ENCODE measurements at places on chromosomes 13 and 19.

- no peak for DNase-seq
Observed at GRCh38 chr13:75787249-75787928, 151.3 kb downstream of the LMO7 start.

DNA sequence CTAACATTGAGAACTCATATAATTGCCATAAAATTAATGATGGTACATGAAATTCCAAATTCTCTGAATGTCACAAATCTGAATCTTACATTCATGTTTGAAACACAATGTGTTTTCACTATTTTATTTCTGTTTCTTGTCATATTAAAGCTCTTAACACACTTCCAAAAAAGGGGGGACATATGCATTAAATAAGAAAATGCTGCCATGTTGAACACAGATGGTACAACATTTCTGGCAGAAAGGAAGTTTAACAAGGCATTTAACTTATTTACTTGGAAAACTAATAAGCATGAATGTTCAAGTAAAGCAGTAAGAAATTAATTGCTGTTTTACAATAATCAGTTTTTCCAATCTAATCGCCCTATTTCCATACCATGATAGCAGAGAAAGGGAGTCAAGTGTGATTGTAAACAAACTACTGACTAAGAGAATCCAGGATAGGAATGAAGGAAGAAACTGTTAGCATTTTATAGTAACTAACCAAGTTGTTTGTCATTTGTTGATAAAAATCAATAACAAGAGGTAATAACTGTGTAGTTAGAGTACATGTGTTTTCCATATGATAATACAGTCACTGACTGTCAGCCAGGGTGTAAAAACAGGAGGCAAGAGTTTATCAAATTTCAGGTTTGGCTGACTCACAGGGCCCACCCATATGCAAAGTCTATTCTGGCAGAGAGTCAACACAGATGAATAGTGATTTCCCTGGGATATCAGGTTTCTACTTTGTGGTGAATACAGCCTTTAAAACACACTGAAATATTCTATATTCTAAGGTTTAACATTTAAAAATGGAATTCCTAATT, 5.7 kb upstream of the FOXO1 start:
- DNase-seq: no peak

DNA sequence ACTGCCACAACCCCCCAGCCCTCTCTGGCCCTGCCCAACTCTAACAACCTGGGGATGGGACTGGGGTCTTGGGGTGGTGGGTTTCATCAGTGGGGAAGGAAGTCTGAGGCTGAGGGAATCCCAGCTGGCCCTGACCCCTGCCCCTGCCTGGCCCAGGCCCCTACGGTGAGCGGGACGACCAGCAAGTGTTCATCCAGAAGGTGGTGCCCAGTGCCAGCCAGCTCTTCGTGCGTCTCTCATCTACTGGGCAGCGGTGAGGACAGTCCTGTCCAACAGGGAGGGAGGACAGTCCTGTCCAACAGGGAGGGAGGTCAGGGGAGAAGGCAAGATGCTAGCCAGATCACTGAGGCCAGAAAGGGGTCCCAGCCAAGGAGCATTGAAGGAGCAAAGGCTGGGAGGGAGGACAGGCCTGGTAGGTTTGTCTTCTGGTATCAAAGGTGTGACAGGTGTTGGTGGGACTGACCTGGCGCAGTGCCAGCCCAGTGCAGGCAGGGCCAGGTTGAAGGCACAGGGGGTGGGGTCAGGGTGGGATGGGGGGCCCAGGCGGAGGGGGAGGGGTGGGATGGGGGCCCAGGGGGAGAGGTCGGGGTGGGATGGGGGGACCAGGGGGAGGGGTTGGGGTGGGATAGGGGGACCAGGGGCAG, 12.1 kb upstream of the LTBP4 start:
- no peak for DNase-seq

DNA sequence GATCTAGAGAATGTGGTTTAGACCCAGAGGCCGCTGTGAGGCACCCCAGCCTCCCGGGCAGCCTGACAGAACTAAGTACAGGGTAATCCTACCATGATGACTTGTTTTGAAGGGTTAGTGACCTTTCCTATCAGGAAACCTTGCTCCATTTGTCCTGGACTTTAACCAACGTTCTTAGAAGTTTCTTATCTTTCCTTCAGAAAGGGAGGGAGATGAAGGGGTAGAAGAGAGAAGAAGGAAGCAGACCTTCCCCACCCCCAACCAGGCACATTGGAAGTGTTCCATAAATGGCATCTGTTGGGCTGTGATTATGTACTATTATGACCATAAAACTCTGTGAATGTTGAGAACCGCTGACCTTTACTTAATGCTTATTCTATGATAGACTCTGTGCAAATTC, 184.2 kb downstream of the OXGR1 start:
- DNase-seq: no peak

GRCh38 chr13:69373747-69374425, 733.7 kb upstream of the ATXN8OS start:
- no peak for DNase-seq

DNA sequence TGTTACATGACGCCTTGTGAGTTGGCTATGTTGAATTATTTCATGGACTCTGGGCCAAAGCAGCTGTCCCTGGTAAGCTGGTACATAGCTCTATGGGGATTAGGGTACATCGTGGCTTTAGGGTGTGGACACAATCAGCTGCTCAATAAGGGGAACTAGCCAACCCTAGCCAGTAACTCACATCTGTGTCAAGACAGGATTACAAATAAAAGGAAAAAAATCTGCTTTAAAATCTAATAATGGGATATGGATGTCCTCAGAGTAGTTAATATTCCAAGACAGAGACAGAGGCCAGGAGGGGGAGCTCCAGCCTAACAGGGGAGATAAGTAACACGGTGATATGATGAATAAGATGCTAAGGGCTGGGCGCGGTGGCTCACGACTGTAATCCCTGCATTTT, 21.1 kb upstream of the ZNF766 start:
- DNase-seq: peak; percentile 48

DNA sequence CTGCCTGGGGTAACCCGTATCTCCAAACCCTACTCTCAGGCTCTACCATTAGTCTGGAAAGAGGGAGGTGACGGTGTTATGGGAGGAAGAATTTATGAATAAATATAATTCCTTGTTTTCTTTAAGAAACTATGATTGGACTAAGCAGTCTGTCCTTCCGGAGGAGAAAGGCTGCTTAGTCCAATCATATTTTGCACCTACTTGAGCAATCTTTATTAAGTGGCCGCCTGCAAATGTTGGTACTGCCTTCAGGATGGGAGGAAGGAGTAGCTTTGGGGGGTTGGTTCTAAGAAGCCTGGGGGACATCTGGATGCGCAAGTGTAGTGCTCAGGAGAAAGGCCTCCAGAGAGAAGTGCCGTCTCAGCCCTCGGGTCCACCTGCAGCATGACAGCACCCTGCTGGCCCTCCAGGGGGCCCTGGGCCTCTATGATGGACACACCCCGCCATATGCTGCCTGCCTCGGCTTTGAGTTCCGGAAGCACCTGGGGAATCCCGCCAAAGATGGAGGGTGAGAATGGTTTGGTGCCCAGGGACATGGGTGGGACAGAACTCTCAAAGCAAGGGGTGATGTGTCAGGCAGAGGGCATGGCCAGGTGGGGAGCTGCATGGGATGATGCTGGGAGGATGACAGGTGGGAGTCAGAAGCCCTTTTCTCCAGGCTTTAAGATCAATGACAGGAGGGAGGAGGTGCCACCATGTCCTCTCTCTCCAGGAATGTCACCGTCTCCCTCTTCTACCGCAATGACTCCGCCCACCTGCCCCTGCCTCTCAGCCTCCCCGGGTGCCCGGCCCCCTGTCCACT, 4.1 kb downstream of the ACP4 start:
- no peak for DNase-seq

- no peak for DNase-seq
Observed at GRCh38 chr13:107034236-107034872, 466.4 kb upstream of the ARGLU1 start.

GRCh38 chr13:21638319-21639282, 32.3 kb upstream of the FGF9 start:
- DNase-seq: peak; percentile 24

DNA sequence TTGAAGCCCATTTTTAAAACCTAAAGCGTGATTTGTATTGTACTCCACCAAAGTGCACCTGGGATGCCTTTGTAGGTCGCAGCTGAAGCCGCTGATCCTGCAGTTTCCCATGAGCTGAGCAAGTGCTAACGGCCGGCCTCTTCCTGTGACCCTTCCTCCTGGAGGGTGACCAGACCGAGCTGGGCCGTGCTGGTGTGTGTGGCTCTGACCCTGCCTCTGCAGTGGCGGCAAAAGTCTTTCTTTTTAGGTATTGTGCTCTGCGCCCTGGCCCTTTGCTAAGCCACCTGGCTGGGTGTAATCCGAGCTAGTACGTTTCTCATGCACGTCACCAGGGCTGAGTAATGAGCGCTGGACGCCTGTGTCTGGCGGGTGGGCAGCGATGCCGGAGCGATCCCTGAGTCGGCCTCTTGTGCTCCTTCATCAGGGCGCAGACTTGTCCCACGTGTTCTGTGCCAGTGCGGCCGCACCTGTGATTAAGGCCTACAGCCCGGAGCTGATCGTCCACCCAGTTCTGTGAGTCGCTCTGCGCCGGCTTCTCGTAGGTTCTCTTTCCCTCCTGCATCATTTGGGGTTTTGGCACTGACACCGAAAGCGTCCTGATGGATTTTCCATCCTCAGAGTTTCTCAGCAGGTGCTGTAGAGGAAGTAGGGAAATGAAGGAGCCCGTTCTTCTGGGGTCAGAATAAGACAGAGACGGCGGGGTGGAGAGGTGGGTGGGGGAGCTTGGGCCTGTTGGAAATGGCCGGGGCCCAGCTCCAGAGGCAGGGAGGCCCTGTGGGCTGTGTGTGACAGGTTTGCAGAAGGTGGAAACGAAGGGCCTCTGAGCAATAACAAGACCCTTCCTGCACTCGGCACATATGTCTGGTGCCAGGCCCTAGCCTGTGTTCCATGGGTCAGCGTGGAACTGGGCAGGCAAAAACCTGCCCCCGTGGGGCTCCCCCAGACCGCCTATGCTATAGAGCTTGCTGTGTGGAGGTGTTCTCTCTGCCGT, 9.7 kb downstream of the NAXD start:
- DNase-seq: no peak

GRCh38 chr13:23617551-23618024, 47.4 kb downstream of the TNFRSF19 start:
- DNase-seq: no peak

GRCh38 chr13:110714797-110715394, 1.4 kb downstream of the ING1 start:
- DNase-seq: no peak

GRCh38 chr19:49455773-49456172, 2.7 kb downstream of the ALDH16A1 start:
- DNase-seq: no peak

DNA sequence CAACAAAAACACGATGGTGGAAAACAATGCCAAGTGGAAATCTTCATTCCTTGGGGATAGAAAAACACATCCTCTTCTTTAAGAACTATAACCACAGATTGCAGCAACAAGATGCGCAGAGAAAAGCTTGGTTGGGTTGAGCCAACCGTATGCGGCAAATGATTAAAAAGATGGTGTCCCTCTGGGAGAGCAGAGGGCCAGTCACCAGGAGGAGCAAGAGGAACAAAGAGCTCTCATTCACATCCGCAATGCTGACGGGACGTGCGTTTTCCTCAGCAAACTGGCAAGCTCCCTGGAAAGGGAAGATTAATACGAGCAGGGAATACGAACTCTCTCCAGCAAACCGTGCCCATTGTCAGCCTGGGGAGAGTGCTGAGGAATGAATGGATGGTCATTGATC, 141.6 kb downstream of the KATNAL1 start:
- DNase-seq: peak; percentile 86

DNA sequence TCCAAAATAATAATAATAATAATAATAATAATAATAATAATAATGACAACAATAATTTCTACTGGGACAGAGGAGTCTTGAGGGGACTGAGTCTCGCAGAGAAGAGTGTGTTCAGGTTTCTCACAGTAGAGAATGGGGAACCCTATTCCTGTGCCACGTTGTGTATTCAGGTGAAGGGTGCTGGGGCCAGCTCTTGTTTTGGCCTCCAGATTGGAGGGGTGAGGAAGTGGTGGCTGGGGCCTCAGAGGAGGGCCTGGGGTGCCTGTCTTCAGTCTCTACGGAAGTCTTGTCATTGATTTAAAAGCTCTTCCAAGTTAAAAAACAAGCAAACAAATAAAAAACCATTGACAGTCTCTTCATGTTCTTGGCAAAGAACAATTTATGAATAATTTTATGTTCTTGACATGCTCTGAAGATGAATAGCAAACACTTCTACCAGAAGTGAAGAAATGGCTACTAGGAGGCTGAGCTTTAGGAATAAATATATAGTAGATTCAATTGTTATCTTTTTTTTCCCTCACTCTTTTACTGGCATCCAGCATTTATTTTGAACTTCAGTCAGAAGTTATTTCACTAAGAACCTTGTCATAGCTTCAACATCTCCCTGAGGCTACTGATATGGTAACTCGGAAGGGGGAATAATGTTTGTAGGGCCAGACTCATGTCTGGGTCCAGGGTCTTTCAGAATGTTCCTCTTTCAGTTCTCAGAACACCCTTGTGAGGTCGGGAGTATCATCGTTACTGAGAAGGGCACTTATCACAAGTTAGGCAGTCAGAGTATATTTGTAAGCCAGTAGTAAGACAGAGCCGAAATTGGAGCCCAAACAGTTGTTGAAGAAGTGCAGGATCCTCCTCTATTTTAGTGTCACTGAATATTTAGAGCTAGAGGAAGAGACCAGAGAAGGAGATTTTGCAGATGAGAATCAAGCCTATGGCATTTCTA, 13.1 kb downstream of the LRCH1 start:
- DNase-seq: peak; percentile 59

GRCh38 chr13:50715402-50716146, 127.9 kb downstream of the DLEU7 start:
- DNase-seq: peak; percentile 87

- no peak for DNase-seq
Observed at GRCh38 chr19:13034636-13035035, 39.4 kb downstream of the NFIX start.

DNA sequence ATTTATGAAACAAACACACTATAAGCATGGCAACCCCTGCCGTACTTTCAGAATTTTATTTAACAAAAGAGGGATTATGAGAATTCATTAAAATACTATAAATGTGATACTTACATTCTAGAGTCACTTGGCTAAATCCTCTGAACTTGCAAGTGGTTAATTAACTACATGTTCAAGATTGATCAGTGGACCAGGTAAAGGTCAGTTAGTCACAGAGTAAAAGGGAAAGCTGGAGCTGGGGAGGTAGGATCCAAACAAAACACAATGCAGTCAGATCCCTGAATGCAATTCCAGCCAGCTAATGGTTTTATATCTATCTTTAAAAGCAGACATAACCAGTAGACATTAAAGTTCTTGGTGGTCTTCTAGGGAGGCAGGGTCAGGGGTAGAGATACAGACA, 270.5 kb downstream of the DIAPH3 start:
- no peak for DNase-seq

- no peak for DNase-seq
Observed at GRCh38 chr13:89150362-89150761, 1479.2 kb downstream of the SLITRK5 start.
